ENCODE measurements at places on chromosomes 5 and 9.
A peak's percentile ranks its signal among the peaks of the same experiment; 100 is the strongest.

DNA sequence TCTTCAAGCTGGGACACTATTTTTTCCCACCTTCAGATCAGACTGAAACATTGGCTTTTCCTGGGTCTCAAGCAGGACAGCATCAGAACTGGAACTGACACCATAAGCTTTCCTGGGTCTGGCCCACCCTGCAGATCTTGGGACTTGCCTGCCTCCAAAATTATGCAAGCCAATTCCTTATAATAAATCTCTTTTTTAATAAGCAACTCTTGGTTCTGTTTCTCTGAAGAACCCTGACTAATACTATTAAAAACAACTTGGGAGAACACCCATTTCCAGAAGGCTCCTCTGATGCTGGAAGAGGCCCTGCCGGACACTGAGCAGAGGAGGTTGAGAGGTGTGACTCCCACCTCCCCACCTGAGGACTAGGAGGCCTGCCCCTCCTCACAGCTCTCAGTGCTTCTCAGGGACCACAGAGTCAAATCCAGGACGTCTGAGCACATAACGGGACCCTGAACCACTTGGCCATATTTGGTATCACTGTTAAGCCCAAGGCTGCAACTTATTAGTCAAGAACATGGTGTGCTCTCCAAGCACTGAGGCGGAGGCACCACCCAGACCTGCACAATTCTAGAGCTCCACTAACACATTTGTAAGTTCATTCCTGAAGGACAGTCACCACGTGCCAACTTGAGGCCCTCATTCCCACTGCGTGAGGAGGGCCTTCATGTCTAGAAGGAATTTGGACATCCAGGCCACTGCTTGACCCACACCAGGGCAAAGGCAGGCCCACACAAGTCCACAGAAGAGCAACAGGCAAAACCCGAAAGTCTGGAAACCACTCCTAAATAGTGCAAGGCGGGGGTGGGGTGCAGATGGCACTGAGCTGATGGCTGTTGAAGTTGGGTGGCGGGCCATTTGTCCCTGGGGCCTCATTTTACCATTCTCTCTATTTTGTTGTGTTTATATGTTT, 9.5 kb downstream of the SHC3 start:
- no peak for DNase-seq

DNA sequence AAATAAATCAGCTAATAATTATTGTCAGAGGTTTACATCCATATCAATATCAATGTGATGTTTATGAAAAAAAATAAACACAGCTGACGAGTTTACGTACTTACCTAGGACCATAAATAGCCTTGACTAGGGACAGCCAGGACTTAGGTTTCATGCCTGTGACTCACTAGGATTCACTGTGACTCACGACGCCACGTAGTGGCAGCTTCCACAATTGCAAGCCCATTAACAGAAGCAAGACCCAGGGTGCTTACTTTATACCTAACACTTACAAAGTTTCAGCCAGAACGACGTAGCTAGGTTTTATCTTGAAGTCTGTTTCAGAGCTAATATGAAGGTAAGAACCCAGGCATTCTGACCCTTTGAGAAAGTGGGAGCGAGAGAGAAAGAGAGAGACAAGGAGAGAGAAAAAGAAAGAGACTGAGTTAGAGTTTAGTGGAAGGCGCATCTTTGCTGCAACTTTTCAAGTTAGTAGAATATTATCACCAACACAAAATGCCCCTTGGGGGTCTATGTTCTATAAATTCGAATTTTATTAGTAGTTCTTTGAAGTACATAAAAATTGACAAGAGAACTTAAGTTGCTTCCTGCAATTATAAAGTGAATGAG, 191.2 kb downstream of the GNA14 start:
- DNase-seq = peak; percentile 67

DNA sequence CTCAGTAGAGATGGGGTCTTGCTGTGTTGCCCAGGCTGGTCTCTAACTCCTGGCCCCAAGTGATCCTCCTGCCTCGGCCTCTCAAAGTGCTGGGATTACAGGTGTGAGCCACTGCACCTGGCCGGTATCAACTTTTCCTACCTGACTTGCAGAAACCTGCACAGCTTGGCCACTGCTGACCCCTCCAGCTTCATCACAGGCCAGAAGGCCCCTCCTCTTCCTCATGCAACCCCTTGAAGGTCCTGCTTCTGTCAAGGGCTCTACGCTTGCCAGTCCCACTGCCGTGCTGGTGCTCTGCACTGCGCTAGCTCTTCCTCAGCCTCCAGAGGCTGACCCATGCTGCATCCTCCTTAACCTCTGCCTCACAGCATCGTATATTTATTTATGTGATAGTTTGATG, 32.5 kb upstream of the RNU6ATAC start:
- no peak for DNase-seq

- DNase-seq = no peak
Observed at GRCh38 chr9:120625222-120625621, 45.3 kb upstream of the CDK5RAP2 start.

DNA sequence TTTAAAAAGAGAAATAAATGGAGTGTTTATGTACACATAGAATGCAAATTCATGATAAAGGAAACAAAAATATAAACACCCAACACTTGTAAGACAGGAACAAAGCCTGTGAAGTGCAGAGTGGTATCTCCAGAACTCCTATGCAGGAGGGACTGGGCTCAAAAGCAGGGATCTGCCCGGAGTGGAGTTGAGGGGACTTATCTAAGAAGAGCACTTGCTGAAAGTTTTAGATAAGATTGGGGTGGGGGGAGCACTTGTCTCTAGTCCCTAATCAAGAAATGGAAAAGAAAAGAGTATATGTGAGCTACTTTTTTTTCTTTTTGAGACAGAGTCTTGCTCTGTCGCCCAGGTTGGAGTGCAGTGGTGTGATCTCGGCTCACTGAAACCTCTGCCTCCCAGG, 840.4 kb downstream of the MAT2B start:
- no peak for DNase-seq

- DNase-seq = no peak
Observed at GRCh38 chr9:122371846-122372245, 1.0 kb downstream of the PTGS1 start.

DNA sequence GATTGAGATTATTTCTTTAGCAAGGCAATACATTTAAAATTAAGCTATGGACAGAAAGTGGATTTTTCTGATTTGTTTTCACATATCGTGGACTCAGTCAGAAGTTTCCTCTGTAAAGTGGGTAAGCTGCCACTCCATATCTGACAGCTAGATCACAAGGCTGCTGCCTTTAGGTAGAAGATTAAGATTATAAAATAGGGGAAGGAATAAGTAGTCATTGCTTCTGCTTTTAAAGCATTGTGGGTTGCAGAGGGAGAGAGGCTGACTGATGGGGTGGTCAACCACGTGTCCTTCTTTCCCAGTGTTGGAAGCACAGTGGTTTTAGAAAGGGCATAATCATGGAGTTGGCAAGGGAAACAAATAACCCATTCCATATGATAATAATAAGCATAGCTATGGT, 74.3 kb upstream of the MOCS2 start:
- DNase-seq = no peak

GRCh38 chr5:44365345-44365744, 23.9 kb downstream of the FGF10 start:
- DNase-seq = no peak

GRCh38 chr9:110911659-110912418, 126.4 kb downstream of the LPAR1 start:
- DNase-seq = no peak

GRCh38 chr5:120872297-120872696, 408.2 kb downstream of the PRR16 start:
- DNase-seq = no peak
